ENCODE measurements at places on chromosomes 11 and 22.

GRCh38 chr11:67600324-67601029, 6.3 kb upstream of the NDUFV1 start:
- no peaks in the 10 kb centered on the region for H3K36me3 ChIP-seq
- H3K4me3 ChIP-seq = no peak overlapping the region
- DNase-seq = no peak
- H3K27ac ChIP-seq = no peak overlapping the region
- H3K4me1 ChIP-seq = peaks cover 14% of the 10 kb centered on the region

DNA sequence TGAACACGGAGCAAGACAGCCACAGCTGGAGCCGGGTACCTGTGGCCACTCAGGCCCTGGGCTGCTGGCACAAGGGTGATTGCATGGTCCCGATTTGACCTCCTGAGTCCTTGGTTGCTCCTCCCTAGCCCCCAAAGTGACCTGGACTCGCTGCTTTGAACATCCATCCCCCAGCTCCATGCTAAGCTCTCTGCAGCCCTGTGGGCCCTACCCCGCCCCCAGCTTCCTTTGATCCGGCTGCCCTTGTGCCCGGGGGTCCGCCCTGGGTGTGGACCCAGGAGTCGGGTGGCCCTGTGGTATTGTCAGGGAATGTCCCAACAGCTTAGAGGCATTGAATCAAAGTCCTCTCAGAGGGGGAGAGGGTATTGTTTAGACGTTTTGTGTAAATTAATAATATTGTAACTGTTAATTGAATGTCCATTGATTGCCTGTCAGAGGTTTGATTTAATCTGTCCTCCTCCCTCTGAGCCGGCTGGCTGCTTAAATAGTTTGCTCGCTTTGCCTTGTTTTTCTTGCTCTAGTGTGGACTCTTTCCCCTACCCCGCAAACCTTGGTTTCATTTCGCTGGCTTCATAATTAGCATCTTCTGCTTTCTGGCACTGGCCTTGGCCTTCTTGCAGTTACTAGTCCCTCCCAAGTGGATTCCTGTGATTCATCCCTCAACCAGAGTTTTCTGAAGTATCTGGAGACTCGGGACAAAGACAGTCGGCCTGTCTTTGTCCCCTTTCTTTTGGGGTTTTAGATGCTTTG, 20.7 kb downstream of the GRIK4 start:
- H3K4me3 ChIP-seq = peak overlapping the region; percentile 44
- no peak for DNase-seq
- H3K27me3 ChIP-seq = peaks cover 39% of the 10 kb centered on the region
- H3K4me1 ChIP-seq = peaks cover 22% of the 10 kb centered on the region
- no peak overlapping the region for H3K27ac ChIP-seq
- no peaks in the 10 kb centered on the region for H3K36me3 ChIP-seq

DNA sequence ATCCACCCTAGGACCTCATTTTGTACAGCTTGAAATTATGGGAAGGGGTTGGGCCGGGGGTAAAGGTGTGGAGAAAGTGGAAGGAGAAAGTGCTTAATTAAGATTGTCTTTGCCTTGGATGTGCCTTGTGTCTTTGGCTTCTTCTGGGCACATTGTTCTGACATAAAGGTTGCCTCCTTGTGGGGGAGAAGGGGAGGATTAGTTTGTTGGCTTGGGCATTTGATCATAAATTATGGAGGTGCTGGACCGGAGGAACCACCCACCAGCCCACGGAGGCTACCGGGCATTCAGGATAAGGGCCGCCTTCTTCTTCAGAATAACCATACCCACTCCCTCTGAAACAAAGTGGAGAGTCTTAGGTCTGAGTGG, 1.3 kb downstream of the PAFAH1B2 start:
- H3K36me3 ChIP-seq = peaks cover 42% of the 10 kb centered on the region
- peak overlapping the region; percentile 98 for H3K27ac ChIP-seq
- H3K4me3 ChIP-seq = peak overlapping the region; percentile 100
- H3K4me1 ChIP-seq = peaks cover 40% of the 10 kb centered on the region
- H3K27me3 ChIP-seq = peaks cover 10% of the 10 kb centered on the region

DNA sequence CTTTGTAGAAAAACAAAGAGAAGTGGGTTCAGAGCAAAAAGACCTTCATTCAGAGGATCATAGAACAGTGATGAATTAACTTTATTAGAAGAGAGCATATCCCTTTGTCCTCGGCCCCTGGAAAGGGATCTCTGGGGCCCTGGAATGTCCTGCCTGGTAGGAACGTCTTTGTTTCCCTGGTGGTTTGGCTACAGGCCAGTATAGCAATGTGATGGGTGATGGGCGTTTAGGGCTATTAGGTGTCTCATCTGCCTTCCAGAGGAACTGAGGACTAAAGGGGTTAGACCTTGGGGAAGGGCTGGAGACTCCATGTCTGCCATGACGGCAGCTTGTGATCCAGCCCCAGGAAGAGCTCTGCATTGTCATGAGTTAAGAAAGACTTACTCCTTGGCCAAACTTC, 9.1 kb downstream of the APOL4 start:
- peaks cover 40% of the 10 kb centered on the region for H3K4me1 ChIP-seq
- no peaks in the 10 kb centered on the region for H3K36me3 ChIP-seq
- no peak overlapping the region for H3K27ac ChIP-seq
- no peak overlapping the region for H3K4me3 ChIP-seq

GRCh38 chr11:112025707-112026106, 499 bp downstream of the DLAT start:
- DNase-seq = no peak
- H3K27me3 ChIP-seq = peaks cover 3% of the 10 kb centered on the region
- peak overlapping the region; percentile 99 for H3K4me3 ChIP-seq

- H3K4me1 ChIP-seq = peaks cover 15% of the 10 kb centered on the region
- no peaks in the 10 kb centered on the region for H3K36me3 ChIP-seq
- H3K4me3 ChIP-seq = no peak overlapping the region
- H3K27me3 ChIP-seq = peaks cover 3% of the 10 kb centered on the region
Observed at GRCh38 chr11:30107899-30108298, 91.1 kb upstream of the KCNA4 start.

DNA sequence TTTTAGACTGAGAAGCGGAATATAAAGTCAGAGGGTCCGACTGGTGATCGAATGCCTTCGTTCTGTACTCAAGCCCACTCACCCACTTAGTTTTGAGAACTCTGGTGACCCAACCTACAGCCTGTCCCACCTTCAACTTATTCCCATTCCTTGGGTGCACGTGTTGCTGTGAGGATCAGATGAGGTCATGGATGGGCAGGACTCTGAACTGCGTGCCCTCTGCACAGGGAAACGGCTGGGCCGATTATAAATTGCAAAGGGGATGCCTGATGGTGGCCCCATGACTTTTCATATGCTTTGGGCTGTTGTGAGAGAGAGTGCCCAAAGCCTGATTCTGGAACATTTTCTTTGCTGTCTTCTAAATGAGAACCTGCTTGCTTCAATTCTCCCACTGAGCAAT, 16.0 kb upstream of the EHF start:
- H3K36me3 ChIP-seq = no peaks in the 10 kb centered on the region
- no peak overlapping the region for H3K27ac ChIP-seq
- H3K4me1 ChIP-seq = peaks cover 31% of the 10 kb centered on the region
- H3K27me3 ChIP-seq = peaks cover 19% of the 10 kb centered on the region
- no peak overlapping the region for H3K4me3 ChIP-seq

DNA sequence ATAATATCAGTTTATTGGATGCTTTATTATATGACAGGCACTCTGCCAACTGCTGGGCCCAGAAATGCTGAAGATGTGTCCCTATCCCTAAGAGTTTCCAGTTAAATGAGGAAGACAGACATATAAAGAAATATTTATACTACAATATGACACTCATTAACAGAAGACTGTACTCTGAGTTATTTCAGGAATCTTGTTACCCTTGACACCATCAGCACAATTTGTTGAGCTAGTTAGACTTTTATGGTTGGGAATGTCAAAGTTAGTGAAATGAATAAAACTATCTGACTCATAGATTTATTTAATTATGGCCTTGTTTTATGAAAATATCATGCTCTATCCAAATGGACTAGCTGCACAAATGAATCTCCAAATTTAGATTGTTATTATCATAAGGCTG, 25.6 kb upstream of the MSANTD4 start:
- no peaks in the 10 kb centered on the region for H3K27me3 ChIP-seq
- H3K4me1 ChIP-seq = no peaks in the 10 kb centered on the region
- no peak overlapping the region for H3K27ac ChIP-seq
- no peak for DNase-seq
